ENCODE measurements at places on chromosomes 5 and 9.

GRCh38 chr5:151492729-151493128 lies 45.3 kb downstream of the SLC36A1 start:
- no peak for DNase-seq

DNA sequence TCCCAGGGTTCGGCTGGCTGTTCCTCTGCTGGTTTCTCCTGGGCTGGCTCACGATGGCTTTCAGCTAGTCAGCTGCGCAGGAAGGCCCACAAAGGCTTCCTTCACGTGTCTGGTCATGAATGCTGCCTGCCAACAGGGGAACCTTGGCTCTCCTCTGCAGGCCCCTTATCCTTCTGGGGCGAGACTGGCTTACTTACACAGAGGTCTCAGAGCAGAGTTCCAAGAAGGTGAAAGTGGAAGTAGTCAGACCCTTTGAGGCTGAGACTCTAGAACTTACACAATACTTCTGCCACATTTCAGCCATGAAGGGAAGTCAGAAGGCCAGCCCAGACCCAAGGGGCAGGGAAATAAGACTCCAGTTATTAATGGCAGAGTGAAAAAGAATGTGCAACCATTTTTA lies 99.5 kb downstream of the LHFPL2 start:
- no peak for DNase-seq

- DNase-seq, result no peak
Observed at GRCh38 chr5:142819825-142820224, 49.6 kb downstream of the ARHGAP26 start.

DNA sequence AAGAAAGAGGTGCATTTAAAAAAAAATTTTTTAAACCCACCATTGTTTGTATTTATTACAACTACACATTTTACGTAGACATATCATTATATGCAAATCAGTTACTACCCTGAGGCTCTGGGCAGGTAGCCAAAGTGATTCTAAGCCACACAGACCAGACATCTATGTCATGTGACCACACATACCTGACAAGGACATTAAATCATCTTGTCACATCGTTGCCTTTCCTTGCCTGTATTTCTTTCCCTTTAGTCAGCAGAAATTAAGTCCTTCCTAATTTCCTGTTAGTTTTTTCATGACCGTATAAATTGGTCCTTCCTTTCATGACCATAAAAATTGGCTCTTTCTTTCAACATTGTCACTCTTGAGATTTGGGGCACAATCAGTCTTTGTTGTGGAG lies 134.2 kb upstream of the MARCHF11 start:
- no peak for DNase-seq

GRCh38 chr5:122942164-122942914 lies 94.2 kb downstream of the PPIC start:
- DNase-seq, result no peak

GRCh38 chr9:6243746-6244145 lies 28.1 kb downstream of the IL33 start:
- DNase-seq, result no peak

- no peak for DNase-seq
Observed at GRCh38 chr5:32471784-32472183, 27.2 kb upstream of the ZFR start.

DNA sequence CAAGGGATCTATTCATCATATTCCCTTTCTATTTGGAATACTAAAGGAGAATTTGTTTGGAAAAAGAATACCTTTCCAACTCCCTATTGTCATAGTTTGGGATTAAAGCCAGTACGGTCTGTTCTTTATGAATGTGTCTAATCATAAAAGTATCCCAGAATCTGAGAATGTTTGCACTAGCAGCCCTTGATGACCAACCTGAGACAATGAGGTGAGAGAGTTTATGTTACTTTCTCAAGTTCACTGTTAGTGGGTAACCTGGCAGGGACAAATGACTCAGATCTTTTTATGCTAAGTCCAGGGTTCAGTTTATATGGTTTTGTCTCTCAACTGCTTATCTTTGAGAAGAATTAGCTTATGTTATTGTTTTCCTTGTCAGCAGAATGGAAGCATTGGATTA lies 25.3 kb upstream of the TLR4 start:
- DNase-seq, result no peak

- DNase-seq, result no peak
Observed at GRCh38 chr9:27356446-27356845, 59.5 kb upstream of the EQTN start.

GRCh38 chr5:53814819-53815218 lies 254.4 kb downstream of the NDUFS4 start:
- DNase-seq, result no peak

GRCh38 chr9:130699047-130699446 lies 5.5 kb downstream of the EXOSC2 start:
- DNase-seq, result no peak

DNA sequence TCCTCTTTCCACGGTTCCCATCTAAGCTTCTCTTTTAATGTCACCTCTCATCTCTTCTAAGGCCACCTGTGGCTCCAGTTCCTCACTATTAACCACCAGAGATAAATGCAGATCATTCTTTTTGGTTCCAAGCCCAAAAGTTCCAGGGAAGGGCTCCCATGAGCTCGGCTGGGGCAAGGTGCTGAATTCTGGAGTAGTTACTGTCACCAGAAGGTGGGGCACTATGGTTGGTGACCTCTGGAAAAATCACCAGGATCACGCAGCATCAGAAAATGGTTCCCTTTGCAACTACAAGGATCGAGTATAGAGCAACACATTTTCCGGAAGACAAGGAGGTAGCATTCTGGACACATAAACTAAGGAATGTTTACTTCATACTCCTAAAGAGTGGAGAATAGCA lies 528.7 kb upstream of the DAP start:
- DNase-seq, result no peak

DNA sequence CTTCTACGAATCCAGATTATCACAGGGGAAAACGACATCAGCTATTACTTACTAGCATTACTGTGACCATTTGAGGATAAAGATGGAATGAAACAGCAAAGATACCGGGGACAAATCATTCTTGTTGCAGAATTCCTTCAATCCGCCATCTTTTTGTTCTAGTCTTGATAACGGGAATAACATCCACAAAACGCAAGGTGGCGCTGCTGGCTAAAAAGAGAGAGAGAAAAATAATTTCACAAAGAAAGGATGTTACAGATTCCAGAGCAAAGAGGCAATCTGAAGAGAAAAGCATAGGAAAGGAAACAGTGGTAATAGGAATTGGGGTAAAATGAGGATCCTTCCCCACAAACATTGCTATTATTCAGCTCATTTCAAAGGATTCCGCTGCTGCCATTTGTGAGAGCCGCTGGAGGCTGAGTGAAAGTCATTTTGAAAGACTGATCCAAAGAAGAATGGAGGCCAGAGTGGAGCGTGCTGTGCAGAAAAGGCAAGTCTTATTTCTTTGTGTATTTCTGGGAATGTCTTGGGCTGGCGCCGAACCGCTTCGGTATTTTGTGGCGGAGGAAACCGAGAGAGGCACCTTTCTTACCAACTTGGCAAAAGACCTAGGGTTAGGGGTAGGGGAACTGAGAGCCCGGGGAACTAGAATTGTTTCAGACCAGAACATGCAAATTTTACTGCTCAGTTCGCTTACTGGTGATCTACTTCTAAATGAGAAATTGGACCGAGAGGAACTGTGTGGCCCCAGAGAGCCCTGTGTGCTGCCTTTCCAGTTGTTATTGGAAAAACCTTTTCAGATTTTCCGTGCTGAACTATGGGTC lies at the start of gene PCDHB7:
TSS of gene PCDHB7 (plus strand) at position 264 of the 824 bp plus-strand sequence. CDS start at position 456, 192 bp downstream.
- DNase-seq, result no peak

DNA sequence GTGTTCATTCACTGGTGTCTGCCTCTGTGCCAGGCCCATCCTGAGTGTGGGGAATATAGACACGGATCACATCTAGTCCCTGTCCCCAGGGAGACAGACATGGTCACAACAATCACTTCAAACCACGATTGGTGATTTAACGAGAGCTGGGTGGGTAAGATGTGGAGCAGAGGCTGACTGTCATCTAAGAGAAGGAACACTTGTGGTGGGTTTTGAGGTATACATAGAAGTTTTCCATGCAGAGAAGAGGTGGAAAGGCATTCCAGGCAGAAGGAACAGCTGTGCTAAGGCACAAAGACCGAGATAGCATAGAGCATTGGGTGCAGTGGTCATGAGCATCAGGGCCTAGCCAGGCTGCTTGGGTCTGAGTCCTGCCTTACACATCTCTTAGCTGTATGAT lies 22.7 kb upstream of the WDR38 start:
- DNase-seq, result no peak

- DNase-seq, result no peak
Observed at GRCh38 chr5:135700731-135701130, 121.9 kb upstream of the CXCL14 start.

- DNase-seq, result no peak
Observed at GRCh38 chr9:104795082-104795481, 31.2 kb downstream of the NIPSNAP3B start.

DNA sequence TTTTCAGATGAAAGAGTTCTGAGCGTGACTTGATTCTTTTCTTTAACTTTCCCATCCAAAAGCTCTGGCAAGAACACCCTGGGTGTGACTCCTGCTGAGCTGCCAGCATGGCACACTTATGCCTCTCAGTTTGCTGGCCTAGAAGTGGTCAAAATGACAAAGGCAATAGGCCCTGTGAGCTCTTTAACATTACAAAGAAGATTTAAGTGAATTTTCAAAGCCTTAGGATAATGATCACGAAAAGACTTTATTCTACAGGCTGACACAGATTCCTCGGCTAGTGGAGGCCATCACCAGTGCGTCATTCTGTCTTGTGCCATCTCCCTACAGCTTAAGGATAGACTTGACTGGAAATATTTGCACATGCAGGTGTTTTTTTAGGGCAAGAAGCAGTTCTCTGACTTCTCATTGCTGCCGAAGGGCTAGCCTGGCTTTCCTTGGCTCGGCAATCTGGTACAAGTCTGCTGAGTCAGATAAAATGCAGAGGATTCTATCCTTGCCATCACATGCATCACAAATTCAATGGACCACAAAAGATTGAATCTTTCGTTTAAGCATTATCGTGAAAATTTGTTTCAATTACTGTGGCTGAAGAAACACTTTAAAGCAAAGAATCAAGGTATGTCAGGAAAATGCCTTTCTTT lies 311.5 kb downstream of the COX7C start:
- no peak for DNase-seq

GRCh38 chr9:106482733-106483132 lies 380.2 kb upstream of the ZNF462 start:
- no peak for DNase-seq

- DNase-seq, result no peak
Observed at GRCh38 chr9:125635888-125636287, 71.1 kb downstream of the MAPKAP1 start.

GRCh38 chr5:173567548-173567947 lies 48.9 kb downstream of the BOD1 start:
- DNase-seq, result no peak

GRCh38 chr5:68251804-68252522 lies 36.4 kb downstream of the PIK3R1 start:
- no peak for DNase-seq

- no peak for DNase-seq
Observed at GRCh38 chr5:110873773-110874437, 135.1 kb downstream of the SLC25A46 start.

DNA sequence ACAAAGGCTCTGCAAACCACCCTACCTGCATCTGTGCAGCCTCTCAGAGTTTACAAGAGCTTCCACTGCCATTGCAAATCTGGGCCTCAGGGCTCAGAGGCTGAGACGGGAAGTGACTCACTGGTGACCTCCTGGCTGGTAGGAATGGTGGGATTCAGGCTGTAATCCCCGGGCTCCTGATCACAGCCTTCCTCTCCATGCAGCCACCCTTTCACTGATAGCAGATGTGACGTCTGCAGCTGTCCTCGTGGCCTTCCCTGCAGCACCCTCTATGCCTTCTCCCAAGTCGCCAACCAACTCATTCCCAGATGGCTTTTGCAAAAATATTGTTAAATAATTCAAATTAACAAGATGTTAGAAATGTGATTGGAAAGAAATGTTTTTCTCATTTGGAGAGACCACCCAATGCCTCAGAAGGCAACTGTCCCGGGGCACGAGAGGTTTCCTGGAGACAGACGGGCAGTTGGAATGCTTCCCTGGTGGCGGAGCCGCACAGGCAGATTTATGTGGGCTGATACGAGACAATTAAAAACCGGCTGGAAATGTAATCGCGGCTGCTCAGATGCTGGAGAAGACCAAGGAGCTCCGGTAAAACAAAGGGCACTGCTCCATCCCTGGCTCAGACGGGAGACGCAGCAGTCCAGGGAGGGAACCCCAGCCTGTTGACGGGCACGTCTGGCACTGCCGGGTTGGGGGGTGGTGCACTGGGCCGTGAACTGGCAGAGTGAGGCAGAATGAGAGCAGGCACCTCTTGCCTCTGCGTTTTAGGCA lies 34.4 kb upstream of the SLC25A51 start:
- no peak for DNase-seq

GRCh38 chr5:122202952-122203351 lies 73.6 kb downstream of the ZNF474 start:
- no peak for DNase-seq

DNA sequence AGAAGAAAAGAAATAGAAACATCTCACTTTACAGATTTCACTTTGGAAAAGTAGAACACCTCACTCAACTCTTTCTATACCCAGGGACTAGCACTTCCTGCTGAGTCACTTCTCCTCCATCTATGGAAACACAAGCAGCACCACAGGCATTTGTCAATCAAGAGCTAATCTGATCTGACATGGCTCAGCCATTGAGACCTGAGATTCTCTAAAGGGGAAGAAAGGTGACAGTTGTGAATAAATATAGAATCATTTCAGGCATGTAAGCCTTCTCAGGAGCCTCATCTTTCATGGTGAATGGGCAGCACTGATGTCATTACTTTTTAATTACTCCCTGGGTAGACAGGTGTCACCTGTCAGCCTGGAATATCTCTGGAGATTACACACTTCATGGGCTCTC lies 559.8 kb downstream of the HINT1 start:
- no peak for DNase-seq

DNA sequence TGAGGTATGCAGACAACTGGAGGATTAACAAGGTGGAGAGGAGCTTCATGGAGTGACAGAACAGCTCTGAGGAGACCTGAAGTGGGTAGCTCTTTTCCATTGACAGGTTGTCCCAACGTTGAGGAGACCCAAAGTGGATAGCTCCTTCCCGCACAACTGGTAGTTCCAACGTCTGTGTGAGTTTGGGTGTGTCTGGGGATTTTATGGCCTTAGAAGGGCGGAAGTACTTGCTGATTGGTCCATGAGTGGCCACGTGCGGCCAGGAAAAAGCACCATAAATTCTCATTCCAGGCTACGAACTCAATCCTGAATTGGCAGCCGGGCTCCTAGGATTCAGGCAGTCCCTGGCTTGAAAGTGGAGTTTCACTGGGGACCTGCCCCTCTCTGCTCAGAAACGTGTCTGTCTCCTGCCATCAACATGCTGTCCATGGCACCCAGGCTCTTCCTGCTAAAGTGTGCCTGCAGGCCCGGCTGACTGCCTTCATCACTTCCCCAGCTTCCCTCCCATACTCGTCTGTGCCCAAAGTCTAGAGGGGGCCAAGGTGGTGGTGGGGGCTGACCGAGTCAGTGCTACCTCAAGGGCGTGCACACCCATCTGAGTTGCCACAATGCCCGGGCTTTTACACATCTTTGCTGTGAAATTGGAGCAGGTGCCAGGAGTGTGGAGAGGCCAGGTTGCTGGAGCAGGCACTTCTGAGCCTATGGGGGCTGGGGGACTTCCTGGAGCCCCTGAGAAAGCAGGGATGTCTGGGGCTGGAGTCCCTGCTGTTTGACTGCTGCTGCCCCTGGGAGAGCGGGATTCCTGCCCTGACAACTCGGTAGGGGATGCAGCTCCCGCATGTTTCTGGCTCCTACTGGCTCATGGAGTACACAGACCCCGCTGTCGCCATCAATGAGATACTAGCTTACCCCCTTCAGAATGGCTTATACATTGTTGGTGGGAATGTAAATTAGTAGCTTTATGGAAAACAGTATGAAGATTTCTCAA lies 2034.6 kb upstream of the ACO1 start:
- no peak for DNase-seq

- no peak for DNase-seq
Observed at GRCh38 chr5:107977550-107978071, 306.9 kb upstream of the EFNA5 start.

GRCh38 chr5:172959824-172960799 lies 888 bp downstream of the RPL26L1 start:
- no peak for DNase-seq

Measured in D721Med (cell line).